ENCODE measurements at places on chromosomes 16 and 17. TPM values are rescaled to one million over a fixed set of nuclear protein-coding genes. Genes with fewer than 3 reads are reported as not detected.

ADAMTS18 gene
- total RNA-seq, result not detected

GRCh38 chr16:73064994-73065545 is 17.1 kb upstream of the ZFHX3 start:
- no peak for DNase-seq

GH1 gene
- not detected for total RNA-seq

- peak; percentile 42 for DNase-seq
Observed at GRCh38 chr17:4497101-4497824, 1.4 kb upstream of the SPNS2 start.

SCN4A gene
- not detected for total RNA-seq

GRCh38 chr16:15834502-15834901 is 22.3 kb downstream of the MYH11 start:
- no peak for DNase-seq

GRCh38 chr17:37848690-37849616 is 75.3 kb upstream of the TBC1D3K start:
- peak; percentile 77 for DNase-seq

- no peak for DNase-seq
Observed at GRCh38 chr17:68222606-68223005, 25.2 kb upstream of the AMZ2 start.

DNA sequence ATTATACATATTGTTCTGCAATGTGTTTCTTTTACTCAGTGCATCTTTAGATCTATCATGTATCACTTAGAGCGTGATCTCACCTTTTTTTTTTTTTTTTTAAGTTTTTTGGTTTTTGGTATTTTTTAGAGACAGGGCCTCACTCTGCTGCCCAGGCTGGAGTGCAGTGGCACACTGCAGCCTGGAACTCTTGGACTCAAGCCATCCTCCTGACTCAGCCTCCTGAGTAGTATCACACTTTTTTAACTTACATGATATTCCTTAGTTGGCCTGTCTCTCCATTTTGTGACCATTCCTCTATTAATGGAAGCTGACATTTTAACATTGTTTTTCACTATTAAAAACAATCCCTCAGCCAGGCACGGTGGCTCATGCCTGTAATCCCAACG is 4.7 kb upstream of the MPO start:
- DNase-seq, result peak; percentile 51

WFIKKN2 gene
- not detected for total RNA-seq

GRCh38 chr16:20940871-20941635 is 40.5 kb downstream of the LYRM1 start:
- no peak for DNase-seq

DNA sequence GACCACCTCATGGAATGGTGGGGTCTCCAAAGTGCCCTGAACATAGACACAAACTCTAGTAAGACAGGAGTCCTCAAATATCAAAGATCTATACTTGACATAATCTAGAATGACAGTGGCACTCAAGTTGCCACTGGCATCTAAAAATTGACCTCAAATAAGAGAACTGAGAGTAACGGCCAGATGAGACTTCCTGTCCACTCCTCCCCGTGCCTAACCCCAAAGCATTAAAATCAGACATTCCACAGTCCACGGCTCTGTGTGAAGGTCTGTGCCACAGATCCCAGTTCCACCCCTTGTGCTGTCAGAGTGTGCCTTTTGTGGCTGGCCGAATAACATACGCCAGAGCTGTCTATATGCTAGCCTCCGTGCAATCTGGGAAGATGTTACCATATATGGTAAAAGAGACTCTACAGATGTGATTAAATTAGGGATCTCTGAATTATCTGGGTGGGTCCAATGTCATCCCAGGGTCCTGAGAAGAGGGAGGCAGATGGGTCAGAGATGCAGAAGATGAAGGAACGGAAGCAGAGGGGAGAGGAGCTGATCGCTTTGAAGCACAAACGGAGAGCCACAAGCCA is 21.0 kb upstream of the EVPL start:
- DNase-seq, result no peak

DNA sequence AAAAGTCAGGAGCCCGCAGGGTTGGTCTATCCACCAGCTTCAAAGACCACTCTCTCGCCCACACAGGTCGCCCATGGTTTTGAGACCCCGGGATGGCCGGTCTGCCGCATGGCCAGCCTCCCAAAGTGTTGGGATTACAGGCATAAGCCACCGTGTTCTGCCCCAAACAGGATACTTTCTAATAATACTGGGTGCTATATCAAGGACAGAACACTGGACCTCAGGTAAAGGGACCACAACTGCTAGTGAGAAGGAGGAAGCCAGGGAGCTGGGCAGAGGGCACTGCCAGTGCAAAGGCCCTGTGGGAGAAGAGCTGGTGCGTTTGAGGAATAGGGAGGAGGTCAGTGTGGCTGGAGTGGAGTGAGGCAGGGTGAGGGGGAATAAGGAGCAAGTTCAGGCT is 34.1 kb downstream of the IL21R start:
- no peak for DNase-seq

DNA sequence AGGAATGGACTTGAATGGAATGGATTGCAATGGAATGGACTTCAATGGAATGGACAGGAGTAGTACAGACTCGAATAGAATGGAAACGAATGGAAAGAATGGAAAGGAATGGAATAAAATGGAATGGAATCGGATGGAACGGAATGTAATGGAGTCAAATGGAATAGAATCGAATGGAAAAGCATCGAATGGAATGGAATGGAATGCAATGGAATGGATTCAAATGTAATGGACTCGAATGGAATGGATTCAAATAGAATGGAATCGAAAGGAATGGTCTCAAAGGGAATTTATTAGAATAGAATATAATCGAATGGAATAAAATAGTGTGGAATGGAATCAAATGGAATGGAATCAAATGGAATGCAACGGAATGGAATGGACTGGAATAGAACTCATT is 484.9 kb upstream of the WSB1 start:
- no peak for DNase-seq

DNA sequence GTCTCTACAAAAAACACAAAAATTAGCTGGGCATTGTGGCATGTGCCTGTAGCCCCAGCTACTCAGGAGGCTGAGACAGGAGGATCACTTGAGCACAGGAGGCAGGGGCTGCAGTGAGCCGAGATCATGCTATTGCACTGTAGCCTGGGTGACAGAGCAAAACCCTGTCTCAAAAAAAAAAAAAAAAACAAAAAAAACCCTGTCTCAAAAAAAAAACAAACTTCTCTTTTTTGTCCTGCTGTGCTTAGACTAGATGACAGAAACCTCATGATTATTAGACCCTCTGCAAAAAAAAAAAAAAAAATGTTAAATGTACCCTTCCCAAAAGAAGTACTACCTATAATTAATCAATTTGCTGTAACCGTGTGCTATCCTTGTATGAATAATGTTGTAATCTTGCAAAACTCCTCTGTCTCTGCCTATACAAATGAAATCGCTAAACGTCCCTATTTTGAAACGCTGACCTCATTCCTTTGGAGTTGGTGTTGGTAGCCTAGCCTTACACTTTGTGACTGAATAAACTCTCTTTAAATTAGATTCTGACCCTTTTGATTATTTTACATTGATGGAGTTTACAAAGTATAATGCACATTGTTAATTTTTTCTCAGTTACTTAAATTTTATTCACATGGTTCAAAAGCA is 13.6 kb upstream of the DHRS7B start:
- no peak for DNase-seq

GRCh38 chr17:27800522-27800921 is at the start of gene NOS2:
TSS of gene NOS2 (minus strand) at chr17:27800529. CDS start at chr17:27798809, 1,720 bp downstream.
- DNase-seq, result no peak

SLC7A6OS gene
- 8.5 TPM for total RNA-seq

DNA sequence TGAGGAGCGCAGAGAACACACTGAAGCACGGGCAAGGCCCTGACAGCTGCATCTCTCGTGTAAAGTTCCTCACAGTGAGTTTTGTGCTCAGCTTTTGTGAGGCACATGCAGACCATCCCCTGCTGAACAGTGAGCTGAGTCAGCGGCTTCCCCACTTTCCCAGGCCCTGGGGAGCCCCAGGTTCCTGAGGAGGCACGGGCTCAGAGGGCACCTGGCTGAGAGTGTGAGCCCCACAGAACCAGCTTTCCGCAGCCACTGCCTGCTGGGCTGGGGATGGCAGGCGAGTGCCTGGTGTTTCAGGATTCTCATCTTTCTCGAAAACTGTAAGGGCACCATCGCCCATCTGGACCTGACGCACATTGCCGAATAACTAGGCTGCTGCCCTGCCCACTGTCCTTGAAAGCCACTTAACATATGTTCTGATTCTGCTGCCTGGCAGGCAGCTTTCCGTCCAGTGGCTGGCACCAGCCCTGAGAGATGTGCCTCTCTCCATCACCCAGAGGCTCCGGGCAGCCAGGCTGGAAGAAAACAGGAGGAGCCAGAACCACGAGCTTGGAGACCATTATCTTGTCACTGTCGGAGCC is 266.7 kb upstream of the FOXF1 start:
- DNase-seq, result no peak

DNA sequence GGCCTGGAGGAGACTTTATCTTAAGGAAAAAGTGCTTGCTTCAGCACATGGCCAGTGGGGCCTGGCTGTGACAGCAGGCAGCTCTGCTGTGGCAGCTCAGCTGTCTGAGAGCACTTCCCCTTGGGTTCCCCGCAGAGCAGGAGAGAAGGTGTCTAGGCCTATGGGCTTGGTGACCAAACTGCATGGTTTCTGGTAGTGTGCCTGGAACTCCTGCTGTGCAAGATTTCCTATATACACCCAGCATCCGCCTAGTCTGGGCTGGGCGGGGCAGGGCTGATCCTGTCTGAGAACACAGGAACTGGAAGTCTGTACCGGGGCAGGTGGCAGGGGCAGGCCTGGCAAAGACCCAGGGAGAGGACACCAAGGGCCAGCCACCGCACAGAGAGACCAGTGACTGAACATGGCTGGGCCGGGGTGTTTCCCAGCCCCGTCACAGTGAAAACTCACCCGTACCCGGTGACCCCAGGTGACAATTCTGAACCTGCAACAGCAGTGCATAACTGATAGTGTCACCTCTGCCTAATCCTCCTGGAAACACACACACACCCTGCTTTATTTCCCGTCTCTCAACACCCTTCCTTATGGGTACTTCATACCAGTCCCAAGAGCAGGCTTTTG is 39.3 kb downstream of the CHD9 start:
- DNase-seq, result no peak

TBC1D16 gene
- total RNA-seq, result 22.4 TPM

DNA sequence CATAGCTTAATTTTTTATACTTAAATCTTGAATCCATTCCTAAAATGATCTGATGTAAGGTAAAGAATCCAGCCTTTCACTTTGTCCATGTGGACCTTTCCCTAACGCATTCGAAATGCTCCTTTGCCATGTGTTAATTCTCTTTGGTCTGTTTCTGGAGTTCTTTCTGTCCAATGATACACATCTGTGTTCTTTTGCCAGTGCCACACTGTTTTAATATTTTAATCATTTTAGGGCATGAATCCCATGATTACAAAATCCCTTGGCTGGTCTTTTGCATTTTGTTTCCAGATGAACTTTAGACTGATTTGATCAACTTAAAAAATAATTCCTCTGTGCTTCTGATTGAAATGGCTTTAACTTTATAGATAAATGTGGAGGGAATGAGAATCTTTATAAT is 74.1 kb downstream of the NTN1 start:
- no peak for DNase-seq

- DNase-seq, result no peak
Observed at GRCh38 chr17:12053552-12053951, 32.9 kb downstream of the MAP2K4 start.

GRCh38 chr16:69618307-69618706 is 52.5 kb downstream of the NFAT5 start:
- peak; percentile 45 for DNase-seq

DNA sequence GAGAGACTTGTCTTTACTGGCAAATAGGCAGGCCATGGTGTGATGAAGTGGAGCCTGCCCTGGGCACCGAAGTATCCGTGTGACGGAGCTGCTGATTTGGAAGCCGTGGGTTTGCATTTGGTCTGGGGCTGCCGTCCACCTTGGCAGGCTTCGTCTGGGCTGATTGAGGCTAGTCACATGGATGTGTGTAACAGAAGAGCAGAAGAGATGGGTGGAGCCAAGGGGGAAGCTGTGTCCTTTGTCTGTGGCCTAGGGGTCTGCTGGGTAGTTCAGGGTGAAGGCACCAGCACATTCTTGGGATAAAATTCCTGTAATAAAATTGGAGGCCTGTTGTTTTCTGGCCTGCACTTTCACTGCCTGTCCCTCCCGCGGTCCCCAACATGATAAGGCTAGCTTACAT is 106.1 kb downstream of the AATF start:
- no peak for DNase-seq

MYL4 gene
- not detected for total RNA-seq

DNA sequence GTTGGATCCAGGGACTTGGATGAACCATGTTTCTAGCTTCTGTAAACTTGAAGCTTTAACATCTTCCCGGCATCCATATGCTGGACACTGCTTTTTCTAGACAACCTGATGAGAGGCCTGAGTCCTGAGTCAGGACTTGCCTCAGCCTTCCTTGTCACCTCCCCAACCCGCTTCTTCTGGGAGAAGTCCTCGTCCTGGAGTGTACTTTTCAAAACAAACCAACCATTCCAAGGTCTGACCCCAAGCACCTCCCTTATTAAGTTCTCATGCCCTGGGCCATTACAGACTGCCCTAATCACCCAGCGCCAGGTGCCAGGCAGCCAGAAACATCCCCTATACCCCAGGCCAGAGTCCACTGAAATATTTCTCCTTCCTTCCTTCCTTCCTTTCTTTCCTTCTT is 59.4 kb downstream of the CLEC19A start:
- DNase-seq, result no peak

- no peak for DNase-seq
Observed at GRCh38 chr16:24049113-24049512, 207.0 kb upstream of the CACNG3 start.

GRCh38 chr17:62664336-62665120 is 37.1 kb downstream of the MRC2 start:
- no peak for DNase-seq

TPSAB1 gene
- not detected for total RNA-seq

CHST5 gene
- total RNA-seq, result 0.25 TPM

- DNase-seq, result peak; percentile 99
Observed at GRCh38 chr16:3021449-3022207, 1.5 kb downstream of the TNFRSF12A start.

GRCh38 chr17:7403727-7403976 is 245 bp downstream of the TMEM256 start:
- DNase-seq, result no peak

GRCh38 chr17:9146064-9146463 is 124.8 kb downstream of the NTN1 start:
- DNase-seq, result no peak

GRCh38 chr16:80265624-80266306 is 275.0 kb upstream of the DYNLRB2 start:
- peak; percentile 13 for DNase-seq

DNA sequence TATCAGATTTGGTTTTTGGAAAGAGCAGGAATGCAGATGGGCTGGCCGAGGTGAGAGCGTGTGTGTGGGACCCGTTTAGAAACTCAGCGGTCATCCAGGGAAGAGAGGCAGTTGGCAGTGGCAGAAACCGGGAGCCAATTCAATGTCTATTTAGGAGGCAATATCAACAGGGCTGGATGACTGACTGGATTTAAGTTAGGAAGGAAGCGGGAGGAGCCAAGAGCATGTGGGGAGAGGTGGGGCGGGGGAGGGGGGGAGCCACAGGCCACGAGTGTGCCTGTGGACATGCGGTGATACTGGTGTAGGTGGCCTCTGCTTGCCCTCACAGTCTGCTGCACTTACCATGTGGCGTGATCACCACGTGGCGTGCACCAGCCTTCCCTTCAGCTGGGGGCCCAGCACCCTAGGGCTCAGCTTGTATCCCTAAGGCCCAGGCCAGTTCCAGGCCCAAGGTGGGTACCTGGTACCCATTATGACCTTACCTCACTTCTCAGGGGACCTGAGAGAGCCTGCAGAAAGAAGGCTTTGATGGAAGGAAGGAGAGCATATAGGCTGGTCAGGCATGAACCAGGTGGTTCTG is 10.8 kb upstream of the TPPP3 start:
- DNase-seq, result no peak

Measured in GM23248 (cell line).